SK-N-MC (cell line): ENCODE measurements at places on chromosomes 6 and 20.

DNA sequence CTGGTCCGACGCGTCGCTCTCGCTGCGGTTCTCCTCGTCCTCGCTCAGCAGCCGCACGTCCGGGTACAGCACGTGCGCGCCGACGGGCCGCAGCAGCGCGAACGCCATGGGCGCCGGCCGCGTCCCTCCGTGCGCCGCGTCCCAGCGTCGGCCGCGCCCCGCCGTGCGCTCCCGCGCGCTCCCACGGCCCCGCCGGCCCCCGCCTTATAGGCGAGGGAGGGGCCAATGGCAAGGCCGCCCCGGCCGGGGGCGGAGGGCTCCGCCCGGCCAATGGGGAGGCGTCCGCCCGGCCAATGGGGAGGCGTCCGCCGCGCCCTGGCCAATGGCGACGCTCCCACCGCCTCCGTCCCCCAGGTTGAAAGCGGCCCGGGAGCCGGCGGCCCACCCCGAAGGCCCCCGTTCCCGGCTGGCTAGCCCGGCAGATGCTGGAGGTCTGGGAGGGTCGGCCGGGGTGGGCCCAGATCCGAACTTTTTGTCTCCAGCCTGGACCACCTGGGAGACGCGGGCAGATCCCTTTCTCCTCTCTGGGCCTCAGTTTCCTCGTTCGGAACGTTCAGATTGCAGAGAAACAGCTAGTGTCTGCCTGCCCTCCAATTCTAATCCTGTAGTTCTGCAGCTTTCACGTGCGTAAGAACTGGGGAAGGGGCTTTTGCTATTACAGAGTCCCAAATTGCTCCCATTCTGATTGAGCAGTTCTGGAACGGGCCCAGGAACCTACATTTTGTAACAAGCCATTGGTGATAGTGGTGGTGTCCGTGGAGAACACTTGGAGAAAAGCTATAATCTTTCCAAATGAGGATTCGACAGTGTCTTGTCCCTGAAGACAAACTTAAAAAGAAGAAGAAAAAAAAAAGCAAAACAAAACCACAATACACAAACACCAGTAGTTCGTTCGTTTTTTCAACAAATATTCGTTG lies at the start of gene TCF15:
Gene TCF15 (minus strand): TSS at position 180 of the 917 bp plus-strand sequence. CDS start 72 bp downstream, at position 108.
- no peak for DNase-seq

GRCh38 chr20:15857173-15857784 lies 716.0 kb downstream of the KIF16B start:
- DNase-seq: no peak

DNA sequence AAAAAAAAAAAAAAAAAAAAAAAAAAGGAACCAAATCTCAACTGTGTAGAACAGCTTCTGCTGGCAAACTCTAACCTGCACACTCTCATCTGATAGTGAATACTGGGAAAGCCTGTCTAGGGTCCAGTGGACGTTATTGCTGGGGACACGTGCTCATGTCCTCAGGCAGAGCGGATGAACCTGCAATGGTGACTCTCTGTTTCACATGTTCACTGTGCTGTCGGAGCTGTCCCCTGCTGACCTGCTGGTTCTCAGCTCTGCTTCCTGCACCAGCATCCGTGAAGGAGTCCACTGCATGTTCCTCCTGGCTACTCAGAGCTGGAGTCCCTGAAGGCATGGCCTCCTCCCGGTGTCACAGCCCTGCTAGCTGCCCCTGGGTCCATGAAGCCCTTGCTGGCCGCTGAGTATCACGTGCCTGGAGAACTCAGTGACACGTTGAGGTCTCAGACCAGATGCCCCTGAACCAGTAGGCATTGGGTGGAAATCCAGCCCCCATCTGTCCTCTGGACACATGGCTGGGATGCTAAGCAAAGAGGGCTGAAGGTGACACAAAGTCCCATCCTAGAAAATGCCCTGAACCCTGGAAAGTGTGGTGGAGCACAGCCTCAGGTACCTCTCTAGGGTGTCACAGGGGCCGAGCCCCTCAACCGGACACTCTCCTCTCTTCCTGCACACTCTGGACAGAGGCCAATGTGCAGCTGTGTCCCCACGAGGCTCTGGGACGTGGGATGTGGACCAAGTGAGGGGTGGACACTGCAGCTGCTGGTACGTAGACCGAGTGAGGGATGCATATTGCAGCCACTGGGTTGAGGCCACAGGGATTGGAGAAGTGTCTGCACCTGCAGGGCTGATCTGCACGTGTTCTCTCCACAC lies 54.9 kb upstream of the FRMD1 start:
- no peak for DNase-seq

GRCh38 chr20:12383821-12384220 lies 466.1 kb downstream of the BTBD3 start:
- no peak for DNase-seq
